Lung microvascular endothelial cell (primary cell): ENCODE measurements at places on chromosomes 4 and X.

GRCh38 chr4:44629280-44629866 lies 22.1 kb downstream of the YIPF7 start:
- peak; percentile 68 for DNase-seq

- DNase-seq: peak; percentile 85
Measured at GRCh38 chrX:45714866-45715265, 514.2 kb upstream of the DIPK2B start.

DNA sequence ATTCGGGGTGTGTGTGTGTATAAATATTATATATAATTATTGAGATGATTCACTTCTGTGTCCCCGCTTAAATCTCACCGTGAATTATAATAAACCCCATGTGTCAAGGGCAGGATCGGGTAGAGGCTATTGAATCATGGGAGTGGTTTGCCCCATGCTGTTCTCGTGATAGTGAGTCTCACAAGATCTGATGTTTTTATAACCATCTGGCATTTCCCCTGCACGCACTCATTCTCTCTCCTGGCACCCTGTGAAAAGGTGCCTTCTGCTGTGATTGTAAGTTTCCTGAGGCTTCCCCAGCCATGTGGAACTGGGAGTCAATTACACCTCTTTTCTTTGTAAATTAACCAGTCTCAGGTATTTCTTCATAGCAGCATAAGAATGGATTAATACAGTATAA lies 851.4 kb upstream of the AGA start:
- DNase-seq: no peak

DNA sequence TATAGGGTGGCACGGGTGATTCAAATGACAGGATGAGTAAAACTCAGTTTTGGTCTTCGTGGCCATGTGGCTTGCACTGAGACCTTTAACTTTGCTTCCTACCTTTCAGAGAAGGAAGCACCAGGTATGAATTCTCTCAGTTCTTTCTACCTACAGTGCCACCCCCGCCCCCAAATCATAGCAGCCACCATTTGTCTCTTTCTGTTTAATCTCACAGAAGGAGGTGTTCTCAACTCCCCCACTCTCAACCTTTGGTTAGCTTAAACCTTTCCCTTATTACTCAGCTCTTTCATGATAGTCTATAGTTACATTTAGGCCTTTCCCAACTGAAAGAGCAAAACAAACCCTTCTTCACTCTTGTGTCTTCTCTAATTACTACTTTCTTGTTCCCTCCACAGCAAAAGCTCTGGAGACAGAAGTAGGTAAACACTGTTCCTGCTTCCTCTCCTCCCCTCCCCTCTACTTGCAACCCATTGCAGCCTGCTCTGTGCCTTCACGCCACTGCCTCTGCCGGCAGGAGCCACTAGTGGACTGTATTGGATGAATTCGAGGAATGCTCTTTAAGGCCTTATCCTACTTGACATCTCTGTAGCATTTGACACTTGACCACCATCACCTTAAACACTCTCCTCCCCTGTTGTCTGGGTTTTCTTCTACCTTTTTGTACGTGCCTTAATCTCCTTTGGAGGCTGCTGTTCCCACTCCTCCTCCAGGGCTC lies 123.7 kb downstream of the AFF1 start:
- no peak for DNase-seq

DNA sequence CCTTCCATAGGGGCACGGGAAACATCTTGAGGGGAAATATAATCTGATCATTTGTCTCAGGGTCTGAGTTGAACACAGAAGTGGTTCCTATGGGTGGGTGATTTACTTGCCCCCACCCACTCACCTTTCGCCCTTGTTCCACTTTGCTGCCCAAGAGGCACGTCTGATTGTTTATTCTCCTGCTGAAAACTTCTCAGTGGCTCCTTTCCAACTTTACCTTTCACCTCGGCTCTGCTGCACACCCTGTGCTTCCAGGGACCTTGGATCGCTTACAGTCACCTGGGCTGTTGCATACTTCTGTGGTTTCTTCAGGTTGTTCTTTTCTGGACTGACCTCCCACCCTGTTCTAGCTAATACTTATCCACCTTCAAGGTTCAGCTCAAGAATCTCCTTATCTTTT lies 213.4 kb upstream of the JADE1 start:
- no peak for DNase-seq

GRCh38 chr4:6331018-6331417 lies 61.4 kb downstream of the WFS1 start:
- DNase-seq: peak; percentile 36

GRCh38 chr4:156765277-156765676 lies 206.3 kb downstream of the PDGFC start:
- no peak for DNase-seq

DNA sequence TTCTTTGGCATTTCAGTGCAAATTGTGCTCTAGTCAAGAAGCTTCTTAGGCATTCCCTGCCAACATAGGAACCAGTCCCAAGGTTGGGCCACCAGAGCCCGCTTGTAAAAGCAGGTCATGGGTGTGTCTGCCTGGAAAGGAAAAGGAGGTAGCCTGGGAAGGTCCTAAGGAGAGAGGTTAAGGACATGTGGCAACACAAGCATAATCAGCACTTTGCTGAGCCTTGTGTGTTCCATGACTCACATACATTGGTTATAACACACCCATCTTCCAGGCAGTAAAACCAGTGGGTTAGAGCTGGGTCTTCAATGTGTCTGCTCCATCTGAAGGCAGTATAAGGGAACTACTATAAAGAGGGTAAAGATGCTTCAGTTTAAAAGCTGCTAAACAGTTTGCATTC lies 165.0 kb downstream of the FHIP1A start:
- DNase-seq: no peak

- peak; percentile 68 for DNase-seq
Measured at GRCh38 chrX:109475174-109475891, 6.6 kb downstream of the GUCY2F start.

DNA sequence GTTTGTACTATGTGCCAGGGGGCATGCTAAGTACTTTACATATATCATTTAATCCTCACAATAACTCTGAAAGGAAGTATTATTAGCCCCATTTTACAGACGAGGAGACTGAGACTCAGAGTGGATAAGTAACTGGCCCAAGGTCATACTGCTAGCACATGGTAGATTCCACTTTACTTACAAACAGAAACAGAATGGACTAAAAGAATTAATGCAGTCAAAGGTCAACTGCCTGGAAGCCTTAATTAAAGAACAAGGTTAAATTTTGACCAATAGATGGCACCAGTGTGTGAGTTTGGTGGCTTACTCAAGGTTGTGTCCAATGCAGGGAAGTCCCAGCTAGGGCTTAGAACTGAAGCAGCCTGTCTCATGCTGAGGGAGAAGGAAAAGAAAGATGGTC lies 4.7 kb downstream of the RIPPLY1 start:
- peak; percentile 50 for DNase-seq
